Stimulated activated CD8-positive, alpha-beta memory T cell treated with anti-CD3 and anti-CD28 coated beads, Interleukin-4, amount 100 ng/mL, for 4 hours (primary cell): ENCODE measurements at places on chromosomes 12 and 14.

DNA sequence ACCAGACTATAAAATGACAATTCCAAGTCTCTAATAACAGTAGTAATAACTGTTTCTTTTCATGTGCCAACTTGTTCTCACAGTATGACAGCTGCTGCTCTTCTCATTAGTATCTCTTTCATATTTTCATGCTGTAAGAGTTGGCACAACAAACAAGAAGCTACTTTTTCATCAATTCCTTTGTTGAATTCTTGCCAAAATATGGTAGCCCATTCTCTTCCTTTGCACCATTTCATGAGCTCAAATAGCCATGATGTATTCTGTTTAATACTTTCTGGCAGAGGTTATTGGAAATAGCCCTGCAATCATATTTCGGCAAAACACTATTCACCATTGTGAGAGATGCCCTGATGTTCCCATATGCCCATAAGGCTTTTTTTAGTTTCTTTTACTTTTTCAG is 1100.7 kb downstream of the TRHDE start:
- DNase-seq = no peak

DNA sequence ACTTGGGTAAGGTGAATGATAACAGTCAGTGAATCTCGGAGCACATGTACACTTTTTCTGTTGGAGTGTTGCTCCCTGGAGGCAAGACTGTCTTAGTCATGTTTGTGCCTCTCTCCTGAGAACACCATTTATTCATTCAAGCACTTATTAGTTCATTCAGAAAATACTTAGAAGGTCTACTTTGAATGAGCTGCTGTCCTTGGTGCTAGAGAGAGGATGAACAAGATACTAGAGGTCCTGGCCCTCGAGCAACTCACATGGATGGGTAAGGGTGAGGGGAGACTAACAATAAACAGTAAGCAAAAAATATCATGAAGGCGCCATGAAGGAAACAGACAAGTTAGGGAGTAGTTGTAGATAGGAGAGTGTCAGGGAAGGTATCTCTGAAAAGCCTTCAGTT is 17.1 kb upstream of the SAMD4A start:
- DNase-seq = no peak

GRCh38 chr12:59744564-59744963 is 148.7 kb downstream of the SLC16A7 start:
- DNase-seq = no peak

DNA sequence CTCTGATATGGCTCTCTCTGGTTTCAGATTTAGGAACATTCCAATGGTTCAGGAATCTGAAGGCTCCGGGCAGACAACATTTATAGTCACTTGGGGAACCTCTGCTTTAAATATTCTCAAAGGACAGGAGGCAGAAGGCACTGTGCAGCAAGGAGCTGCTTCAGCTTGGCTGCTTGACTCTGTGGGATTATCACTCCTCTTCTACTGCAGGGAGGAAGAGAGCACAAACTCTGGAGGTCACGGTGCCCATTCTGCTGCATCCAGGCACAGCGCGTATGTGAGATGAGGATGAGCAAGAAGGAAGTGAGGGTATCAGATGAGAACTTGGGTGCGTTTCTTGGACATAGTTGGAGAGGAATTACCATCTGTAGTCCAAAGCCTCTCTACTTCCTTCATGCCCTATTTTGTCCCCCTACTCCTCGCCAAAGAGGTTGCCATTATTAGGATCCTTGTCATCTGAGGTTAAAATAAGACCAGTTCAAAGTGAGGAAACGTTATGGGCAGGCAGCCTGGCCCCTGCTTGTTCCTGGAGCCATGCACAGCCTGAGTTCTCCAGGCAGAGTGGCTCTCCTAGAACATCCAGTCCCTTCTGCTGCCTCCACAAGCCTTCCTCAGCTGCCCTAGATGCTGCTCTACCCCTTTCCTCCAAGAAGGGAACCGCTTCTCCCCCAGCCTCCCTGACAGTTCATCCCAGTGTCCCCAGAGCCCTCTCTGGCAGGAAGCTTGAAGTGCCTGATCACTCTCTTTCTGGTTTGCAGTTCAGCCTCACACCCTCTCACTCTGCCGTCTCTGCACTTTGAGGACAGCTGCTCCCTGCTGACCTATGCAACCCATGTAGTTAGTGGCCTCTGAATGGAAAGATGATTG is 12.5 kb downstream of the FGF6 start:
- no peak for DNase-seq

GRCh38 chr12:45878630-45879255 is 111.6 kb downstream of the SCAF11 start:
- DNase-seq = no peak
